ENCODE measurements at places on chromosomes 11 and 22.

- no peak for DNase-seq
Observed at GRCh38 chr22:27786965-27787364, 14.6 kb downstream of the MN1 start.

DNA sequence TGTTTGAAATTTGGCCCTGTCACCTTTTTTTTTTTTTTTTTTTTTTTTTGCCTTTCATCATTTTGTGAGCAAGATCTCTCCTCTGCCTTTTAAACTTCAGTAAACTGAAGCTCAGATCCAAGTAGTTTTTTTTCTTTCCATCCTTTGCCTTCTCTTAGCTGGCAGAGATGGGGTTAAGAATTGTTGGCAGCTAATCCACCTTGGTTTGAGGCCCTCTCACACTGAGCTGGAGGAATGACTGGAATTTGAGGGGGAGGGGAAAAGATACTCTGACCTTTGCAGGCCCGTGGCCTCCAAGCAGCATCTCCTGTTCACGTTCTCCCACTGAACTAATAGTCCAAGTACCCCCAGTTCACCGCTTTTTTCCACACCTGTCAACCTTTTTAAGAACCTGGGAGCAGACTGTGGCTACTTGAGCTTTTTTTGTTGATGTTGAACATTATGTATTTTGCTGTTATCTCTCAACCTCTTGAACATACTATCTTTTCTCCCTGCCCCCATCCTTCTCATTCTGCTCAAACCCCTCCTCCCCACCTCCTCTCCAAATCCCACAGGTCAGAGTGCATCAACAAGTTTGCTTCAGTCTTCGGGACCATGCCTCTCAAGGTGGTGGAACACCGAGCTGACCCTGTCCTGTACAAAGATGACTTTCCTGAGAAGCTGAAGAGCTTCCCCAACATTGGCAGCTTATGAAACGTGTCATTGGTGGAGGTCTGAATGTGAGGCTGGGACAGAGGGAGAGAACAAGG lies 66.2 kb downstream of the ALX4 start:
- DNase-seq: no peak

- no peak for DNase-seq
Observed at GRCh38 chr22:47539374-47539773, 776.9 kb downstream of the TBC1D22A start.

GRCh38 chr11:73976451-73977151 lies 6.0 kb downstream of the UCP2 start:
- no peak for DNase-seq

- no peak for DNase-seq
Observed at GRCh38 chr11:27194976-27195375, 154.4 kb downstream of the BBOX1 start.
